Urinary bladder (tissue), 4 donors: ENCODE measurements at places on chromosomes 6 and 20. TPM values are rescaled to one million over a fixed set of nuclear protein-coding genes. Genes with fewer than 3 reads are reported as not detected.

GRCh38 chr6:79821859-79822258, 125.5 kb downstream of the ELOVL4 start:
- no peak for DNase-seq

ZMYND8 gene
- polyA plus RNA-seq = 15.6 TPM

DNA sequence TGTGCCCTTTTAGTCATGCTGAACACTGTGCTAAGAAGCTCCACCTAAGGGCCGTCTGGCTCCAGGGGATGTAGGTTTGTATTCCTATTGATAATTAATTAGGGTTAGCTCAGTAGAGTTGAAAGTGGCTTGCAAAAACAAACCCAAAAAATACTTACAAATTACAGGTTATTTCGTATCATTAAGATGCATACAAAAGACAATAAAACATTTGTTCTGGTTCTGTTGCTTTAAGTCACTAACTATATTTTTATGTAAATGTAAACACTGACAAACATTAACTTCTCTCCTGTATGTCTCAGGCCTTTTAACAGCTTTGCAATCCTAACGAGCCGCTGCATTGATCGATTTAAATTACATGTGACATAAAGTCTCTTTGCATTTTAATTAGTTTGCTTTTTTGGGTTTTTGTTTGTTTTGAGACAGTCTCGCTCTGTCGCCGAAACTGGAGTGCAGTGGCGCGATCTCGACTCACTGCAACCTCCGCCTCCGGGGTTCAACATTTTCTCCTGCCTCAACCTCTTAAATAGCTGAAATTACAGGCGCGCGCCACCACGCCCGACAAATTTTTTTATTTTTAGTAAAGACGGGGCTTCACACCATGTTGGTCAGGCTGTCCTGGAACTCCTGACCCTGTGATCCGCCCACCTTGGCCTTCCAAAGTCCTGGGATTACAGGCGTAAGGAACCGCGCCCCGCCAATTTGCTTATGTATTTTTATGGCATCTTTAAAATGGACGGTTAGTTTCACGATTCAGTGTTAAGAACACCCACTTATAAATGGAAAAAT, 110.9 kb downstream of the HFE start:
- no peak for DNase-seq

DNA sequence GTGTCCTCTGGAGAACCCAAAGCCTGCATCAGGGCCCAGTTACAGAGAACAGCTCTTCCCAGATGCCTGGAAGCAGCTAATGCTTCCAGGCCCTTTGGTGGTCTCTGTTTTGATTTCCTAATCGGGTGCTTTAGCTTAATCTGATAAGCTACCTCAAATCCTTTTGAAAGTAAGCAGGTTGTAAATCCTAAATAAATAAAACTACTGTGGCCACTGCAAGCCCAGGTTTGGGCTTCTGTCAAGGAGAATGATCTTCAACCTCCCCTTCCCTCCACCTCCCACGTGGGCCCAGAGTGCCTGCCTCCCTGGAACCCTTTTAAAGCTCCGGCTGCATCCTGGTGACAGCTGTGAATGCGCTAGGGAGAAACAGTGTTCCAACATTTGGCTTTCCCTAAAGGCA, 25.2 kb upstream of the FYN start:
- DNase-seq = no peak

CCDC170 gene
- polyA plus RNA-seq = 0.33 TPM

GRCh38 chr6:18022398-18023231, 35.2 kb upstream of the KIF13A start:
- no peak for DNase-seq

DNA sequence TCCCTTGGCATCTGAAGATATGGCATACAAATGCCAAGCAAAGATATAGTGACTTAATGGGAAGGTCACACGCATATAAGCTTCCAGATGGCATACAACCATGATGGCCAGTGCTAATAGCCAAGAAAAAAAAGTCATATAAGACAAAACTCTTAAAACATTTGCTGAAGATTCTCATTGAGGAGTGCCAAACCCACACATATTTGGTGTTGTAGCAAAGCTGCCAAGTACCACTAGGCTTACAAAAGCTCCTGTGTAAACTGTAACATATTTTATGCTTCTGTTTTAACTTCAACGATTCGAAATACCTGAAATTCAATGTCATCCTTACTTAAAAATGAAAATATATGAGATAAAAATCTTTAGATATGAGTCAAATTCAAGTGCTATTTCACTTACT, 123.0 kb downstream of the HMGCLL1 start:
- DNase-seq = no peak

DNA sequence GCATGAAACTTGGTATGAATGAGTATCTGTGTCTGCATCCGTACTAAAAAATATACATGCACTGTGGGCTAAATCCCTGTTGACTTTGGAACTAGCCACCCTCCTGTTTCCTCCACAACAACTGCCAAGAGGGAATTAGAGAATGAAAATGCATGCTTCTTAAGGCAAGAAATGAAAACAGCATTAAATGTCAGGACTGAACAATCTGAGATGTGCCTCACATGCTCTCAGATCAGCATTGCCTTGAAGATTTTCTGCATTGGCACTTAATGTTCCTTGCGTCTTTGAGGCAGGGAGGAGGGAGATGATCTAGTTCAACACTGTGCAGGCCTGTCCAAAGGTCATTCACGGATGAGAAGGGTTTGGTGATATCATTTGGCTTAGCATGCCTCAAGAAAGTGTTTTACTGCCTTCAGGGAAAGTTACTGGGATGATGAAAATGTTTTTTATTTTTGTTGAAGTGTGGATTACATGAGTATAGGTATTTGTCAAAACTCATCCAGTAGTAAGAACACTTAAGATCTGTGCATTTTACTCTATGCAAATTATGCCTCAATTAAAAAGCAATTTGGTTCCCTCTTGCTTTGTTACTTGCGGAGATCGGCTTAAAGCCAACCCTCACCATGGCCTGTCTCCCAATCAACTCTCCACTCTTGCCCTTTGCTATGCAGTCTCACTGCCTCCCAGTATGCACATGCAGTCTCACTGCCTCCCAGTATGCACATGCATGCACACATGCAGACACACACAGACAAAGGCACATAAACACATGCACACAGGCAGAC, 47.5 kb upstream of the RIN2 start:
- peak; percentile 28 for DNase-seq

DNA sequence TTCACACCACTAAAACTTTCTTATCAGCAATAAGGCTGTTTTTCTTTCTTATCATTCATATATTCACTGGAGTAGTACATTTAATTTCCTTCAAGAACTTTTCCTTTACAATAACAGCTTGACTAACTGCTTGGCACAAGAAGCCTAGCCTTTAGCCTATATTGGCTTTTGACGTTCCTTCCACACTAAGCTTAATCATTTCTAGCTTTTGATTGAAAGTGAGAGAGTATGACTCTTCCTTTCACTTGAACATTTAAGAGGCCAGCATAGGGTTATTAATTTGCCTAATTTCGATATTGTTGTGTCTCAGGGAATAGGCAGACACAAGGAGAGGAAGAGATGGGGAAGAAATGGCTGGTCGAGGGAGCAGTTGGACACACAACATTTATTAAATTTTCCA, 23.6 kb downstream of the THEMIS start:
- DNase-seq = no peak

SLC17A1 gene
- not detected for polyA plus RNA-seq

- no peak for DNase-seq
Measured at GRCh38 chr6:30130179-30130679, 5.7 kb upstream of the TRIM40 start.

- no peak for DNase-seq
Measured at GRCh38 chr6:124977067-124977908, 15.1 kb downstream of the RNF217 start.

SLC22A23 gene
- 4.9 TPM for polyA plus RNA-seq

- no peak for DNase-seq
Measured at GRCh38 chr6:5936140-5936539, 70.6 kb downstream of the NRN1 start.

- no peak for DNase-seq
Measured at GRCh38 chr6:7201732-7202541, 94.2 kb downstream of the RREB1 start.

GRCh38 chr6:161366301-161366923, 92.6 kb upstream of the AGPAT4 start:
- DNase-seq = no peak

FAM217A gene
- polyA plus RNA-seq = not detected

DNA sequence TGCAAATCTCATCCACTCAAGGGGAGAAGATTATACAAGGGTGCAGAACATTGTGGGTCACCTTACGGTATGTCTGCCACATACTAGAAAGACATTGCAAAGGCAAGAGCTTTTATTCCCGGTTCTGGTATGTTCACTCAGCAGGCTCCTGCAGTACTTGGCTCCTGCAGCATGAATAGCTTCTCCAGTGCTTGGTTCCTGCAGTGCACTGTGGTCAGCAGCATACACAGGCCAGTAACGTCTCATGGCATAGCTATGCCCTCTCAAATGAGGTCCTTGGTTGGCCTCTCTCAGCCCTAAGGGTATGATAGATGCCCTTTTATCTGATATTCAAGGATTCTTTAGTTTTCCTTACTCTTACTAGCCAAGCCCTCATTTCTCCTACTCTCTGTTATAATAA, 12.6 kb downstream of the TCP11 start:
- no peak for DNase-seq

VSTM2L gene
- polyA plus RNA-seq = 1.6 TPM
